ENCODE measurements at places on chromosomes 11 and 22. TPM values are rescaled to one million over a fixed set of nuclear protein-coding genes. Genes with fewer than 3 reads are reported as not detected.

NTM gene
- not detected for total RNA-seq

OR8A1 gene
- total RNA-seq, result not detected

TRPT1 gene
- total RNA-seq, result 40.6 TPM

TLCD5 gene
- 0.50 TPM for total RNA-seq

PHF21B gene
- 12.4 TPM for total RNA-seq

SEPTIN3 gene
- total RNA-seq, result 1.9 TPM

MMP8 gene
- not detected for total RNA-seq

DNA sequence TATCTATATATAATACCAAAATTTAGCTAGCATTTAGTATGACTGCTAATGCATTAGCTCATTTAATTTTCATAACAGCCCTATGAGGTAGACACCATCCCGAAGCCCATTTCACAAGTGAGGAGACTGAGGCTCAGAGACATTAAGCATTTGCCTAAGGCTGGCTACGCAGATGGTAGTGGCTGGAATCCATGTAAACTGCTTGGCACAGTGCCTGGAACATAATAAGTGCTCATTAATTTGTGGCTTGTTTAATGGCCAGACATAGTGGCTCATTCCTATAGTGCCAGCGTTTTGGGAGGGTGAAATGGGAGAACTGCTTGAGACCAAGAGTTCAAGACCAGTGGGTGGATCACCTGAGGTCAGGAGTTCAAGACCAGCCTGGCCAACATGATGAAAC lies 17.8 kb upstream of the TP53I11 start:
- no peak for DNase-seq

DNA sequence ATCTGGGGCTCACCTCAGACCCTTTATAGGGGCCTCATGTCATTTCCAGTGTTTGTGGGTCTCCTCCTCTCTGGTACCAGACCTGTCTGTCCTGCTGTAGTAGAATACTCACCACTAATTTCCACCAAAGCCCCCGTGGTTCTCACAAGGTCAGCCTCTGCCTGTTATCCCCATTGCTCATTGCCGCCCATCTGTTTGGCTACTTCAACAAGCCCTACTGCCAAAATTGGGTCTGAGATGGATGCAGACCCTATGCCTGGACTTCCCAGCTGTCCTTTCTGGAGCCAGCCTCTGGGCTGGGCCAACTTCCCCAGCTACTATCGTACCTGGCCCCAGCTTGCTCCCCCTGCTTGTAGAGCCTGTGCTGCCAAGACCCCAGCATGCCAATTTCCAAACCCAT lies 152.1 kb upstream of the ISX start:
- DNase-seq, result no peak

- DNase-seq, result no peak
Observed at GRCh38 chr11:8408151-8408941, 144.7 kb upstream of the LMO1 start.

DNA sequence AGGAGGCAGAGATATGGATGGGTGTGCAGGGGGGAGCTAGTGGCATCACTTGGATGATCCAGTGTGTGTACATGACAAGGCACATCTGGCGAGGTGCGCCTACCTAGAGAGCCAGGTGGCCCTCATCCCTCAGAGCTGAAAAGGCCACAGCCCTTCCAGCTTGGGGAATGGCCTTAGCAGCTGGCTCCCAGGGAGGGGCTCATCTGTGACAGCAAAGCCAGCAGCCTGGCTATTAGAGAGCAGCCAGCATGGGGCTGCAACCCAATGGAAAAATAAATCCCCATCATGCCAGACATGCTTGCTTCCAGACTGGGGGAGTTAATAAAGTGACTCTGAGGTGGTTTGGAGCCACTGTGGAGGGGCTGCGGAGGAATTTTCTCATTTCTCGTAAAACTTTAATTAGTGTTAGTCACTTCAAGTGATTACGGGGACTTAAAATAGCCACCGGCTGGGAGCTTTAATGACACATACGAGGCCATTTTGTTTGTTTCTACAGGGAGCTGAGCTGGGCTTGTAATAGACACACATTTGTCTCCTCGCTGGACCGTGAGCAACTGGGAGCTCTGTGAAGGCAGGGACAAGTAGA lies 111.2 kb upstream of the ALX4 start:
- DNase-seq, result no peak

GRCh38 chr22:28208036-28208435 lies 289.0 kb upstream of the PITPNB start:
- no peak for DNase-seq

DNA sequence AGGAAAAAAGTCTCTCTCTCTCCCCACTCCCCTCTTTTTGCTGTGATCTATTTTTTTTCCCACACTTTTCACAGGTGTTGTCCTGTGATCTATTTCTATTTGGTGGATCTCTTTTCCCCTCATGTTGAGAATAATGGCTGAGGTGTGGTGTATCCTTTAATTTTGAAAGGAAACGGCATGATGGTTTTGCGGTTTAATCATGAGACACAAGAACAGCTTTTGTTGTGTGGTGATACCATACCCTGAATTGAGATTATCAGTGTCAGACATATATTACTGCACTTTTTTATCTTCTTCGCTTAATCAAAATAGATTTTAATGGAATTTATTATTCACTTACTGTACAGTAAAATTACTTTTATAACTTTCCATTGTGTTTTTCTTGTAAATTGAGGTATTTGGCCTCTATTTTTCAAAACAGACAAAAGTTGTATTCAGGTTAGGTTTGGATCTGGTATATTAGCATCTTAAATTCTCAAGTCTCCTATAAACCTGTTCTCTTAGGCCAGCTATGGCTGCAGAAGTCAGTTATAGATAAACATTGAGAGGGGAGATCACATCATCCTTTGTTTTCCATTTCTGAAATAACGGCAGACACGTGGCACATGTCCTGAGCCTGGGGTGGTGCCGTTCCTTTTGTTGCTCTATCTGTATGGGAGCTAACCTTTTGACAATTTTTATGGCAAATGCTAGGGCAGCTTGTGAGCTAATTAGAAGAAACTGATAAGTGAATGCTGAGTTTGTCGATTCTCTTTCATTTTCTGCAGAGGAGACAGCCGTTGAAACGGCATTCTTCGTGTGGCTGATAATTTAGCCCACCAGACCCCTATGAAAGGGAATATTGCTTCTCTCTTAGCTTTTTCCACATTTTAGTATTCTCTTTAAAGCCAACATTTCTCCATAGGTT lies 25.8 kb downstream of the NF2 start:
- DNase-seq, result no peak

GRCh38 chr11:34311126-34311525 lies 46.7 kb downstream of the ABTB2 start:
- no peak for DNase-seq

DNA sequence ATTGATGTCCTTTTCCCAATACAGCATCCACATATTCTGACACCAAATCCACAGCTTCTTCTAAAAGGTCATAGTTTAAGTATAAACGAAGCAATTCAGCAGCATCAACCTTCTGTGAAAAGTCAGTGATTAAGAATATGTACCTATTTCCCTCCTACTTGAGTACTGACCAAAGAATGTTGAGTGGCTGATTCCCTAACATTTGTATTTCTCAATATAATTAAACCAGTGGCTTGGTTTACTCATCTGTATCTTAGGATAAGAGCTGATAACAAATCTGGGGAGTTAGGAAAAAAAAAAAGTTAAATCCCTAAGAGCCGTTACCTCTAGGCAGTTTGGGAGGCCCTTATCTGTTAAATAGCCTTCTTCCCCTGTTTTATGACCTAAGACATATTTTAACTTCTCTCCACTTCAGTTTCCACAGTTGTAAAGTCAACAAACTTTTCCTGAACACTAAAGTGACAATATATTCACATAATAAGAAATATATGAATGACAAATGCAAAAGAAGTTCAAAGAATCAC lies 16.0 kb upstream of the FNBP4 start:
- no peak for DNase-seq

DNA sequence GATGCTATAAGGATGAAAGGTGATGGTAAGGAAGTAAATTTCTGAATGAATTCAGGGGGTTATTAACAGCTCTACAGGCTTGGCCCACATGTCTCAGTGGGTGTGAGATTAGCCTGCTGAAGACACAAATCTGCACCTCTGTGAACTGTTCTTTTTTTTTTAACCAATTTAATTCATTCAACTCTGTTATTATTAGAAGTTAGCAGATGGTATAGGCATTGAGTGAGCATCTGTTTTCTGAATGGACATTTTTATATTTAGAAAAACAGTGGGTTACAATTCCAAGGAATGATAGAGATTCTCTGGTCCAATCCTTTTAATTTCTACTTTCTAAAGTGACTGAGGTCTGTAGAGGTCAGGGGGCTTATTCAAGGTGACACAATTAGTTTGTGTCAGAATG lies 122.0 kb upstream of the SORL1-AS1 start:
- no peak for DNase-seq

GRCh38 chr22:47043835-47044721 lies 281.6 kb downstream of the TBC1D22A start:
- DNase-seq, result no peak

GRCh38 chr11:12502046-12502445 lies 124.7 kb downstream of the PARVA start:
- no peak for DNase-seq

DNA sequence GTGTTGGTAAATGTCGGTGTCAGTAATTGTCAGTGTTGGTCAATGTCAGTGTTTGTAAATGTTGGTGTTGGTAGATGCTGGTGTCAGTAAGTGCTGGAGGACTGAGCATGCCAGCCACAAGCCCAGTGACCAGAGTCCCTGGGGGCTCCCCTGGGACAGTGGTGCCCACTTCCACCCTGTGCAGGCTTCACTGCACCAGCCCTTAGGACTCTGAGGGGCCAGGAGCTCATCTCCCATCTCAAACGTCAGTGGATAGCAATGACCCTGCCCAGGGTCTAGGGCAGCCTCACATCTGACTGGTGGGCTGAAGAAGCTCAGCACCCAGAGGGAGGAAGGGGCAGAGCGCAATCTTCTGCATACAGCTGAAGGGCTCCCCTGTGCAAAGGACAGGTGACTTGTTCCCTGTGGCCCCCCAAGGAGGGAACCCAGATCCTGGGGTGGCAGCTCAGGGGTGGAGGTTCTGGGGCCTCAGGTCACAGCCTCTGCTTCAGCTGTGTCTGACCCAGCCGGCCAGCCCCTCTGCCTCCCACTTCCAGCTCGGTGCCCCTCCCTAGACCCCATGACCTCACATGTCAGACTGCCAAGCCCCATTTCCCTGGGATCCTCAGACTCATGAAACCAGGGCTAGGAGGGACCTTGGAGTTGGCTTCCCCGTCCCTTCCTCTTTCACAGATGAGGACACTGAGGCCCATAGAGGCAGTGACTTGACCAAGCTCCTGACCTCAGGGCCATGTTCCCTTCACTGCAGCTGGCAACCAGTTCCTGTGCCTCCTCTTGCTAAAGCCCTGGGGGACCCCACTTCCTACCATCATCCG lies 138.4 kb downstream of the CRYBB2 start:
- no peak for DNase-seq

- DNase-seq, result peak; percentile 57
Observed at GRCh38 chr11:47991266-47991830, 11.0 kb downstream of the PTPRJ start.

GRCh38 chr11:127027000-127027399 lies 26.4 kb upstream of the KIRREL3 start:
- DNase-seq, result no peak

GRCh38 chr11:31814176-31814868 lies 3.2 kb upstream of the PAX6 start:
- no peak for DNase-seq

DNA sequence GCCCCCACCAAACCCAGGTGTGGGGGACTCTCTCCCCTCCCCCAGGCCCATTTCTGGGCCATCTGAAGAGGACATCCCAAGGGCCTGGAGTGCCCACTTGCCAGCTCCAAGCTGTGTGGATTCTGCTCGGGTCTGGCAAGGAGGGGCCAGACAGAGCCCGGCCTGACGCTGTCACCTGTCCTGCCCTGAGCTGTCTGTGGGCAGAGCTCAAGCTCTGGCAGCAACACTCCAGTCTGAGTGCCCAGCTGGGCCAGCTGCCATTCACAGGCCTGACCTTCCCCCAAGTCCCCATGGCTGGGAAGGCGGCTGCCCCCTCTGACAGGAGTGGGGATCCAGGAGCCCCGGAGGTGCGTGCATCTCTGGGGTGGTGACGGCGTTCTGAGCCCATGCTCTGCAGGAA lies 6.2 kb upstream of the PIM3 start:
- no peak for DNase-seq

DNA sequence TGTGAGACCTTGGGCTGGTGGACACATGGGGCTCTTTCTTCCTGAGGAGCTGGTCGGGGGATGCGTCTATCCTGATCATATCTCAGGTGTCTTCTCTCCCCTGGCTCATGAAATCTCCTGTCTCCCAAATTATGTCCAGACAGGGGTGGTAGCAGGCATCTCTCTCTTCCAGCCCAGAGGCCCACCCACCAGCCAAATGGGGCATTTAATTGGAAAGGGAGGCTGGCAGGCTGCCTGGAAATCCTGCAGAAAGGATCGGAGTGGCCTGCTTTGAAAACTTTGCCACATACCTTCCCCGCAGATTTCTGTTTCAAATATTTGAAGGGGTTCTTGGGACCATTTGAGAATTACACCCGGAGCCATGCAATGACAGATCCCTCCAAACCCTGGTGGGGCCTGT lies 37.4 kb downstream of the SMIM38 start:
- no peak for DNase-seq

DNA sequence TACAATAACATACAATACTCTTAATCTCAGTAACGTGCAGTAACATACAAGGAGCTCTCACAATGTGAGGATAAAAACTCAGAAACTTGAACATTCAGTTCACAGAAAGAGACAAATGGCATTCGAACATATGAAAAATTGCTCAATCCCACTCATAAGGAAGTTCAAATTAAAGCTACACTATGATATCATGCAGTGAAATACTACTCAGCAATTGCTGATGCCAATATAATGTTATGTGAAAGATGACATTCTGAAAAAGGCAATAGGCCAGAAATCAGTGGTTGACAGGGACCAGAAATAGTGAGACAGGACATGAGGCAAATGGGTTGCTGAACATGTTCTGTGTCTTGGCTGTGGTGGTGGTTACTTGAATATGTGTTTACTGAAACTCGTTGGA lies 33.7 kb upstream of the PITPNB start:
- no peak for DNase-seq

GRCh38 chr11:69301081-69301454 lies 7.1 kb downstream of the MYEOV start:
- no peak for DNase-seq

DNA sequence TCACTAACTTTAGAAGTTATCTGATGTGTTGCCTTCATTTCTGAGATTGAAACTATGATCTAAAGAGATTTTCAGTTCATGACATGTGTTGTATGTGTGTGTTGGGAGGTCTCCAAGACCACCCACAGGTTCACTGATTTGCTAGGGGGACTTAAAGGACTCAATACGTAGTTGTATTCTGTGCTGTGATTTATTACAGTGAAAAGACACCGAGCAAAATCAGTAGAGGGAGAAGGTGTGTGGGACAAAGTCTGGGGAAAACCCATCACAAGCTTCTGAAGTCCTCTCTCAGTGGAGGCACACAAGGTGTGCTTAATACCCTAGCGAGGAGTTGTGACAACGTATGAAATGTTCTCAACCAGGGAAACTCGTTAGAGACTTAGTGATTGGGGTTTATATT lies 35.6 kb downstream of the RNF169 start:
- no peak for DNase-seq

DNA sequence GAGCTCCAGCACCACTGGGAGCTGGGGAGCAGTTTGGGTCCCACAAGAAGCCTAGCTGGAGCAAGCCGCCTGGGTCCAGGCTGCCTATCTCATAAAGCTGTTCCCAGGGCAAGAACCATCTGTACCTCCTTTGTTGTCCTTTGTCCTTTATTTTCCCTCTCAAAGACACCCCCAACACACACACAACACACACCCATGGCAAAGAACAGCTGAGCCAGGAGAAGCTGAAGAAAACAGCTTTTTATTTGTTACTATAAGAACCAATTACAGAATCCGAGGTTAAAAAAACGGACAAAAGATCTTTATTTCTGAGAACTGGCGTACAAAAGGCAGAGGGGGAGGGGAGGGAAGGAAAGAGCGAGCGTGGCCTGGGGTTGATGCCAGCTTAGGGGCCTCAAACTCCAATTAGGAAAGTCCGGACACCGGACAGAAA lies 1.7 kb upstream of the TUT1 start:
- DNase-seq, result no peak

Measured in OCI-LY7 (cell line).